ENCODE measurements at places on chromosomes 4 and X.

DNA sequence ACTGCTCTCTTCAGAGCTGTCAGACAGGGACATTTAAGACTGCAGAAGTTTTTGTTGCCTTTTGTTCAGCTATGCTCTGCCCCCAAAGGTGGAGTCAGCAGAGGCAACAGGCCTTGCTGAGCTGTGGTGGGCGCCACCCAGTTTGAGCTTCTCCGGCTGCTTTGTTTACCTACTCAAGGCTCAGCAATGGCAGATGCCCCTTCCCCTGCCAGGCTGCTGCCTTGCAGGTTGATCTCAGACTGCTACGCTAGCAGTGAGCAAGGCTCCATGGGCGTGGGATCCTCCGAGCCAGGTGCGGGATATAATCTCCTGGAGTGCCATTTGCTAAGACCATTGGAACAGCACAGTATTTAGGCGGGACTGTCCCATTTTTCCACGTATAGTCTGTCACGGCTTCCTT, 371.4 kb upstream of the AMOT start:
- no peak for DNase-seq

GRCh38 chr4:57013543-57014120, 34.9 kb downstream of the POLR2B start:
- no peak for DNase-seq

DNA sequence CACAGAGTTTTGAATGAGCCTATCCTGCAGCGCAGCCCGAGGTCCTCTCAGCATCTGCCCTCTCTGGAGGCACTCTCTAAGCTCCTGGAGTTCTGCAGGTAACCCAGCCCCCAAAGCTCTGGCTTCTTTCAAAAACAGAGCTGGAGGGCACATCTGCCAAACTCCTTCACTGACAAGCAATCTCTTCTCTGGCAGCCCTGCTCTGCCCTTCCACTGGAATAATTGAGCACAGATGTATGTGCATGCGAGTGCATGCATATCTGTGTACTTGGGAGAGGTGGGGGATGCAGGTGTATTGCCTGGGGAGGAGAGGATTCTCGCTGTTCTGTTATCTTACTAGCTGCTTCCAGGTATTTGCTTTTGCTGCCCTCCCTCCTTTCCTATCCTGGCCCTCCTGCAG, 22.2 kb upstream of the PLP1 start:
- DNase-seq, result no peak

DNA sequence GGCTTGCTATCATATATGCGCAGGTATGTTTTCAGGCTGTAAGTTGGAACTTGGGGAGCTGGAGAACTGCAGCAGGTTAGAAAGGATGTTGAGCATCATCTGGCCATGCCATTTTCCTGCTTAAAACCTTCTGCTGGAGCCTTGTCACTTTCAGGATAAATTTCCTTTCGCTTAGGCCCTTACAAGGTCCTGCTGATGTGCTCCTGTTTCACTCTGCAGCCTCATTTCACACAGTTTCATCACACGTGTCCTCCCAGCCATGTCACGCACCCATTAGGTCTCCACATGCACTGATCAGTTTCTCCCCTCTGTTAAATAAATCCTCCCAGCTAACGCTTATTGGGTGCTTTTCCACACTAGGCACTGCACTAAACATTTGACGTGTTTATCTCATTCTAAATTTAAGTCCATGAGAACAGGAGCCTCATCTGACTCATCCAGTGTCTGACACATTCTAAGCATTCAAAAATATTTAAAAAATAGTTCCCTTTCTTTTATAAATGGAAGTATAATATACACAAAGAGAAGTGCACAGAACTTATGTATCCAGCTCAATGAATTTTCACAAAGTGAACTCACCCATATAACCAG, 14.5 kb downstream of the SOD3 start:
- DNase-seq, result no peak

DNA sequence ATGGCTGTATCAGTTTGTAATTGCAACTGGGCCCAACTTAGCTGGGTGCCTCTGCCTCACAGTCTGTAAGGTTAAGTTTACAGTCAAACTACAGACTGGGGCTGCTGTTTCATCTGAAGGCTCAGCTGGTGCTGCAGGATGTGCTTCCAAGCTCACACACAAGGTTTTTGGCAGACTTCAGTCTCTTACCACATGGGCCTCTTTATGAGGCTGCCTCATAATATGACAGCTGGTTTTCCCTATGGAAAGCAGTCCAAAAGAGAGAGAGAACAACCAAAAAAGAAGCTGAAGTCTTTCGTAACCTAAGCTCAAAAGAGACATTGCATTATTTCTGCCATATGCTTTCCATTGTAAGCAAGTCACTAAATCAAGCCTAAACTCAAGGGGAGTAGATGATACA, 271.7 kb downstream of the DCTD start:
- DNase-seq, result no peak

- no peak for DNase-seq
Measured at GRCh38 chrX:123361371-123361770, 177.3 kb downstream of the GRIA3 start.

- DNase-seq, result no peak
Measured at GRCh38 chr4:176125063-176125462, 59.4 kb downstream of the WDR17 start.

DNA sequence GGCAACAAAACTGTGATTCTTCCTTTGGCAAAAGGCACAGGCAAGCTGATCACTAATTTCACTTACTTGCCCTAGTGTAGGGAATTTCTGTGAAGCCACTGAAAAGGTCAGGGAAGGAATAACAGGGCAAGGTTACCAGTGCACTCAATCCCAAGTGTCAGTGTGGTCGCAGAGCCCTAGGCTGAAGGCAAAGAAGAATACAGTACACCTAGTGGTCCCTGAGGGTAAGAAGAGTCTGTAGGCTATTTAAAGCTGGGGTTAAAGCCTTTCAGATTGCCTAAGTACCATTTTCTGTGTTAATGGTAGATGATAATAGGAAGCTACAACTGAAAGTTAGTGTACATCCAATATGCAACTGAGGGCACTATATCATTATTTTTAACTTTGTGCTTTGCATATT, 173.6 kb upstream of the NRK start:
- DNase-seq, result no peak

DNA sequence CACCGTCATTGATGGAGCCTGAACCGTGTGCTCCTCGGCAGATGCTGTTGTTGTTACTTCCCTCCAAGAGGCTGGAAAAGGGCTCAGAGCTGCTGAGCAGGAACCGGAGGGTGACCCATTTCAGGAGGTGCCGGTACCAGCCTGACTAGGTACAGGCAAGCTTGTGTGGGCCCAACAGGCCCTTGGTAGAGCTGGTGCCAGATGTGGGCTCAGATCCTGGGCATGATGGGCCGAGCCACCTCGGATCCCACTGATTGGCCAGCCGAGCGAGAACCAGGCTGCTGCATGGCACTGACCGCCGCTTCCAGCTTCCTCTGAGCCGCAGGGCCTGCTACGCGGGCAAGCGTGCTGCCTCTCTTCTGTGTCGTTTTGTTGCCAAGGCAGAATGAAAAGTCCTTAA, 33.7 kb downstream of the NOP14 start:
- no peak for DNase-seq

DNA sequence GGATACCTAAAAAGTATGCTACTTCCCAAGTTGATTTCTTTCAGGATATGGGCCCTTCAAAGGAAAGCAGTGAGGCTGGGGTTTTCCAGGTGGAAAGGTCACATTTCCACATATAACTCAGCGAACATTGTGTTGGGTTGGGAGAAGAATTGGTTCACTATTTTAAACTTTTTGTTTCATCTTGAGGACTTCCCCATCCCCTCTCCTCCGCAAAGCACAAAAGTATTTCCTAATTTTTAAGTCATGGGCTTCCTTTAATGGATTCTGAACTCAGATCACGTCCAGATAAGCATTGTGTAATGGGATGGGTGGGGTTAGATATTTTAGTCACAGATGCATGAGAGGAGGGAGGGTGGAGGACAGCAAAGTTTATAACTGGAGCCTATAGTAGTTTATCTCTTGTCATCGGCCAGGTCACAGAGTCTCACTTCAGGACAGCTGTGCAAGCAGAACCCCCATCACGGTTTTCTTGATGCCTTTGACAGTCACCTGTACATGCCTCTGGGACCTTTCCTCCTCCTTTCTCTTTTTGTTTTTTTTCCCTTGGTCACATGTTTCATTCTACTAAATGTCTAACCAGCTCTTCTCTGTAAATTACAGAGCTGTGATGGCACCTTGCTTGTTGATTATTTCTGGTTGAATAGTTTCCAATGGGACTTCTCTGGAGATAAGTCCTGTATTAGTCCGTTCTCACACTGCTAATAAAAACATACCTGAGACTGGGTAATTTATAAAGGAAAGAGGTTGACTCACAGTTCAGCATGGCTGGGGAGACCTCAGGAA, 115.4 kb downstream of the PTTG2 start:
- no peak for DNase-seq

DNA sequence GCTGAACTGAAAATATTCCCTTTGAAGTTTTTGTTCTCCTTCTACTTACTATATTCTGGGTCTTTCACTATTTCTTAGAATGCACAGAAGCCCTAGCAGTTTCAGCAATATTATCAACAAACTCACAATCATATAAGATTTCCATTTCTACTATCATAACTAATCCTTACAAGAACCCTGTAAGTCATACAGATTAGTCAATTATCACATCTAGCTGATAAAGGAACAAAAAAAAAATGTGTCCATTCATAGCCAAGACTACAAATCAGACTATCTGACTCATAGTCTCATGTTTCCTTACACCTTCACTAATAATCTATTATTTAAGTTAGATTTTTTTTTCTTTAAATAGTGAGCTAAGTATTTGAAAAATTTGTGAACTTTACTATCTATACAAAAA, 72.5 kb downstream of the LRBA start:
- no peak for DNase-seq

Data from activated CD4-positive, alpha-beta T cell treated with anti-CD3 and anti-CD28 coated beads for 48 hours (primary cell).